SJCRH30 (cell line): ENCODE measurements at places on chromosomes 16 and 17. TPM values are rescaled to one million over a fixed set of nuclear protein-coding genes. Genes with fewer than 3 reads are reported as not detected.

The CES5A gene
- not detected in 2 replicates for total RNA-seq

DNA sequence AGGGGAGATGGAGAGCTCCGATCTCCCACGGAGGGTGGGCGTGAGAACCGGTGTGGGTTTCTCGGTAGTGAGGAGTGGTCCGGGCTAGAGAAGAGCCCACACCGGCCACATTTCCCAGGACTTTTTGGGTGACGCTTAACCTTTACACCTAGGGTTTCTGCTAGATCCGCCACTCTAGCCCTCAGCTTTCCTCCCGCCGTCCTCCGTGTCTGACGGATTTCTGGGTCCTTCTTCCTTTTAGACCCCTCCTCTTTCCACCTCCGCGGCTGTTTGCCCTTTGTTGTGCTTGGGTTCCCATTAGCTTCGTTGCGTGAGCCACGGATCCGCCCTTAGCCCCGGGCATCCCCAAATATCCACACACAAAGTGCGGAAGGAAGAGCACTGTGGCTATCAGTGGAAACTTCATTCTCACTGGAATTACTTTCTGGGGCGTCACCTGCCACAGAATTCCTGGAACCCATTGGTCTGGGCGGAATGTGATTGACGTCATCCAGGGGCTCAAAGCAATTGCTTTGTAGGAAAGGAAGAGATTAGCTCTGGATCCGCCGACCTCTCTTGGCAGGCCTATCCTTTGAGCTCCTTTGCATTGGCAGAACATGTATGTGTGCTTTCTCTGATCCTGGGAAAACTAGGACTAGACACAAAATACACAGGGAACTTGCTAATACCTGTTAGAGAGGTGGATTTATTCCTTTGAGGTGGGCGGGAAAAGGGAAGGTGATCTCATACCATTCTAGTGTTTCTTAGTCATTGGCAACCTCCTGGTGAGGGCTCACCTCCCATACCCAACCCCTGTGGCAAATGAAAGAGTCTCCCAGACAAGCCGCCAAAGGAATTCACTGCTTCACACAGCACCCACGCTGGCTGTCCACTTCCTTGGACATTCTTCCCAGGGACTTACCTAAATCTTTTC lies 654 bp downstream of the TNFAIP1 start:
- peaks cover 8% of the 10 kb centered on the region for H3K36me3 ChIP-seq
- DNase-seq: peak; percentile 88
- peak overlapping the region; percentile 77 for H3K4me3 ChIP-seq
- no peaks in the 10 kb centered on the region for H3K27me3 ChIP-seq

The SOCS3 gene
- total RNA-seq: 27.5 and 28.9 TPM in 2 replicates

DNA sequence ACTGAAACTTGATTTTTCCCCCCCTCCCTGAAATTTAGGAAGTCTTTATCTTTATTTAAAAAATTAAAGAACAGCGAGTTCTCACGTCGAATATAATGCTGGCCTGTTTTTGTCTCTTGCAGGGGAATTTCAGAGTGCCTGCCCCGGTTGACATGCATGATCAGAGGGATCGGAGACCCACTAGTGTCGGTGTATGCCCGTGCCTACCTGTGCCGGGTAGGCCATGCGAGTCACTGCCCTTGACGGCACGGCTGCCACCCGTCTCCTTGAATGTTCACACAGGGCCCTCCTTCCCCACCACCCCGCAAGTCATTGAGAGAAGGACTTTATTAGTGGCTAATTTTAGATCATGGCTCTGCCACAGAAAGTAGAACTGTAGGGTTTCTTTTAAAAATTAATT lies 54.7 kb downstream of the VPS35L start:
- no peaks in the 10 kb centered on the region; the same call in 1 of the 2 replicates for H3K36me3 ChIP-seq
- no peaks in the 10 kb centered on the region for H3K27me3 ChIP-seq
- no peak overlapping the region for H3K4me3 ChIP-seq

The SLC12A3 gene
- not detected in 2 replicates for total RNA-seq

The PYY gene
- not detected in 2 replicates for total RNA-seq

The CCDC154 gene
- total RNA-seq: 0.33 and 0.71 TPM in 2 replicates

The SPHK1 gene
- total RNA-seq: 5.4 and 5.8 TPM in 2 replicates

DNA sequence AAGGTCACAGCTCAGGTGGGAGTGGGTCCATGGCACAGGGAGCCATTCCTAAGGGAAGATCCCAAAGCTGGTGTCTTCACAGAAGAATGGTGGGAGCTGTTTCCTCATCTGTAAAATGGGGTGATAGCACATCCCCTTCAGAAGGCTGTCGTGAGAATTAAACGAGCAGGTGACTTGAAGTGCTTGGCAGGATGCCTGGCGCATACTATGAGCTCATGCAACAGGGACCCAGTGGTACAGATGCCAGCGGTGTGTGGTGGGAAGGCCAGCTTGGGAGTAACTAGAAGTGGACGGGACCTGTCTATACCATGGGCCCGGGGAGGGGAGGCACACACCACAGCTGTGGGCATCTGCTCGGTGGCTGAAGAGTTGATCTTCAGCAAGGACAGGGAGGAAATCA lies 189.3 kb upstream of the TNRC6C start:
- no peak overlapping the region for H3K27ac ChIP-seq
- no peaks in the 10 kb centered on the region for H3K4me1 ChIP-seq
- no peak overlapping the region for H3K4me3 ChIP-seq

- no peak overlapping the region for H3K4me3 ChIP-seq
- H3K4me1 ChIP-seq: peaks cover 7% of the 10 kb centered on the region
- H3K27ac ChIP-seq: 0 out of 2 replicates have a peak overlapping the region, but pooled peaks have one; percentile 10
- H3K27me3 ChIP-seq: no peaks in the 10 kb centered on the region
- DNase-seq: no peak
Observed at GRCh38 chr17:28398280-28398981, 7.6 kb downstream of the SLC46A1 start.

The ZNF689 gene
- total RNA-seq: 15.6 and 16.4 TPM in 2 replicates

GRCh38 chr17:79797492-79798298 lies 818 bp upstream of the CBX8 start:
- H3K27ac ChIP-seq: no peak overlapping the region
- peak; percentile 62 for DNase-seq
- peaks cover 3% of the 10 kb centered on the region; the same call in 1 of the 2 replicates for H3K36me3 ChIP-seq
- H3K4me3 ChIP-seq: peak overlapping the region; percentile 85
- peaks cover 47% of the 10 kb centered on the region for H3K27me3 ChIP-seq
- H3K4me1 ChIP-seq: peaks cover 17% of the 10 kb centered on the region

The TIMP2 gene
- 65.6 and 66.9 TPM in 2 replicates for total RNA-seq

DNA sequence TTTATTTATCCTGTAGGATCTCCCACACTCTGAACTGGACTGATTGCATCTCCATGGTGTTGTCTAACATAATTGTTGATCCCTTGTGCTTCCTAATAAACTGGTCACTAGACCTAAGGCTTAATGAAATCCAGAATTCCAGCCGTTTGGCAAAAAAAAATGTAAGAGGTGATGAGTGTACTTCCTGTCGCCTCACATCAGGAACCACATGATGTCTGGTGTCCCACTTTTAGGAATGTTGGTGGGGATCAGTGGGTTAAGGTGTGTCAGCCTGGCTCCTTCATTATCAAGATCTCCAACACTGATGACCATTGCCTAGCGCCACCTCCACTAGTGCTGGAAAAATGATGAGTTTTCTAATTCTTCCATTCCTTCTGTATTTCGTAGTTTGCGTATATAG lies 18.6 kb upstream of the LONP2 start:
- no peak for DNase-seq
- H3K4me3 ChIP-seq: no peak overlapping the region
- no peak overlapping the region for H3K27ac ChIP-seq
- H3K36me3 ChIP-seq: no peaks in the 10 kb centered on the region
